ENCODE measurements at places on chromosomes 12 and 14. TPM values are rescaled to one million over a fixed set of nuclear protein-coding genes. Genes with fewer than 3 reads are reported as not detected.

GRCh38 chr12:15044471-15044870 is 71.6 kb downstream of the PDE6H start:
- DNase-seq = no peak

DNA sequence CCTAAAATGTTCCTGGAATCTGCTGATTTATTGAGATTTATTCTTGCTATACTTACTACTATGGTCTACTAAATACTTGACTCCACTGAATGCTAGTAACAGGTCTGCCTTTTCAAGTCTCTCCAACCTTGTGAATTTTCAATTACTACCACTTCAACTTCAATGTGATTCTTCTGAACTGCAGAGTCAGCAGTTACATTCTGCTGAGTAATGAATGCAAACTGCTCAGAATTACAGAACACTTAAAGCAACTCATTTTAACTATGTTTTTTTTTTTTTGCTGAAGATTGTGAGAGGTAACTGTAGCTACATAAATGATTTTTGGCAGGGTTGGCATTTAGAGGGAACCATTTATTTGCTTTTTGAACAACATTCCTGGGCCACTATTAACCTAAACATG is 41.8 kb downstream of the ARF6 start:
- DNase-seq = no peak

- peak; percentile 81 for DNase-seq
Observed at GRCh38 chr12:122421821-122422729, at the start of gene CLIP1. Gene CLIP1 (minus strand): TSS chr12:122422669. CDS start chr12:122380452, 42,217 bp downstream.

GRCh38 chr12:131699434-131699833 is 11.5 kb upstream of the SFSWAP start:
- DNase-seq = no peak

DNA sequence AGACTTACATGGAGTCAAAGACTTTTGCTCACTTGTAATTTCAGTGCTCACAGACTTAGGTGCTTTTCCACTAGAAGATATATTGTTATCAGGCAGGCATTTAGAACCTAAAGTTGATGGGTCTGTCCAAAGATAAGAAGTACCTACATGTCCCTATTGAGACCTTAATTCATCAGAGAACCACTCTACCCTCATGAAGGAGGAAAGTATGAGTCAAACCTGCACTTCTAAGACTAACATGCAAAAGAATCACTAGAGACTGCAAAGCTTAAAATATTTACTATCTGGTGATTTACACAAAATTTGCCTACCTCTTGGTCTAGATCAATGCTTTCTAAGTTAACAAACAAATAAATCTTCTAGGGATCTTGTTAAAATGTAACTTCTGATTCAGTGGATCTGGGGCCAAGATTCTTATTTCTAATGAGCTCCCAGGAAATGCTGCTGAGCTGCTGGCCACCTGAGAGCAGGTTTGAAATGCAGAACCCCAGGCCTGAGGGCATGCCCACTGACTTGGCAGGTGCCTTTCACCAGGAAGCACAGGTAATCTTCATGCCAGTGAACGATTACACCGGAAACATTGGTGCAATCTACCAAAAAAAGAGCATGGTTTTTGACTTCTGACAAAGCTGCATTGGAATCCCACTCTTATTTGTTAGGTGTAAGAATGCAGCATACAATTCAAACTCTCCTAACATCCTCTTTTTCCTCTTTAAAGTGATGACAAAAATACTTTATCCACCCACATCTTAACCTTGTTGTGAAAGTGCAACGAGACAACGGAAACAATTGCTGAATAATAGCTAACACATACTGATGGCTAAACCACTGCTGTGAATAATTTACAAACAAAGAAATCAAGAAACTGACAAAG is 214.2 kb downstream of the ADAMTS20 start:
- no peak for DNase-seq

- DNase-seq = no peak
Observed at GRCh38 chr12:104701301-104701700, 244.6 kb downstream of the CHST11 start.

- no peak for DNase-seq
Observed at GRCh38 chr12:80313209-80313608, 130.8 kb upstream of the PTPRQ start.

GRCh38 chr14:53367644-53368026 is 214.5 kb upstream of the DDHD1 start:
- no peak for DNase-seq

- DNase-seq = peak; percentile 51
Observed at GRCh38 chr14:50397390-50398188, 908 bp upstream of the CDKL1 start.

DNA sequence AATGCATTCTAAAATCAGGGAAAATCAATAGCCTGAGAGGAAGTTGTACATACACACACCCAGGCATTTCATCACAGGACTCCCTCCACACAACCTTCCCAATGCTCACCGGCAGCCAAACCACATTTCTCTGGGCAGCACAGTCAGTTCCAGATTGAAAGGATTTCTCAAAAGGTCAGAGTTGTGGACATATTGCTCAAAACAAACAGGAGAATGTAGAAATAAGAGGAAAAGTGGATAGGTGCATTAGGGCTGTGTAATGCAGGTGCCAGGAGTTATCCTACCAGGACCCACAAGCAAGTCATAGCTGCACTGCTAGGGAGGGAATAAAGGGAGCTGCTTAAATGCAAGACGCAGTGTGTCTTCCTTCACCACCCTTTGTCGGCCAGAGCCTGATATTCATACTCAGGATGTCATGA is 62.9 kb downstream of the GCH1 start:
- DNase-seq = peak; percentile 11

GRCh38 chr14:74014299-74014698 is 4.8 kb downstream of the ENTPD5 start:
- DNase-seq = peak; percentile 27

- DNase-seq = no peak
Observed at GRCh38 chr14:79352076-79352630, 859.2 kb downstream of the DIO2 start.

DNA sequence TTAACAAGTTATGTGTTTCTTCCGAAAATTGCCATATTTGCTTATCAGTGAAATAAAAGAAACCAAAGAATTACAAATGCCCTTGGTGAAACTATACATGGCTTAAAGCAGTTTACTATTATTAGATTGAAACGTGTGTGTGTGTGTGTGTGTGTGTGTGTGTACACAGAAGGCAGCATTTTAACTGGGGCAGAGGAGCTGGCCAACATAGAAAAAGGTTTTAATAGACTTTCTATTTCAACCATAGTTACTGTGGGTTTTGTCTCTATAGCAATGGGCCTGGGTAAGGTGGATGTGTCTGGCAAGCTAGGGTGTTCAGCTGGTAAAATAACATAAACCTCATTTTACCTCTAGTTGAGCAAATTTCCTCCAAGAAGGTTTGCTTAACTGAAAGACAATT is 6.5 kb downstream of the PRICKLE1 start:
- DNase-seq = no peak

- DNase-seq = no peak
Observed at GRCh38 chr12:52980096-52980649, 26.1 kb upstream of the EIF4B start.

GRCh38 chr12:89825591-89826449 is 117.2 kb upstream of the ATP2B1 start:
- no peak for DNase-seq

GRCh38 chr12:18882690-18883089 is 144.8 kb downstream of the CAPZA3 start:
- DNase-seq = no peak

- DNase-seq = no peak
Observed at GRCh38 chr14:37397941-37398215, 197.2 kb downstream of the FOXA1 start.

The TAS2R10 gene
- 0.52 TPM for total RNA-seq

The VPS33A gene
- 9.9 TPM for total RNA-seq
